Urinary bladder (tissue), 4 donors: ENCODE measurements at places on chromosomes 1 and 21. TPM values are rescaled to one million over a fixed set of nuclear protein-coding genes. Genes with fewer than 3 reads are reported as not detected.

Gene LRRC38
- 0.53 TPM for total RNA-seq

Gene CHI3L2
- 0.26 TPM for total RNA-seq

Gene LCE1A
- not detected for total RNA-seq

Gene PPM1J
- 0.37 TPM for total RNA-seq

Gene CHD1L
- total RNA-seq: 29.8 TPM

Gene FCRL4
- not detected for total RNA-seq

Gene ACOT11
- 18.8 TPM for total RNA-seq

Gene TPTE
- not detected for total RNA-seq

Gene GLMN
- total RNA-seq: 31.0 TPM

Gene SCCPDH
- 80.2 TPM for total RNA-seq

Gene RRP1B
- 17.2 TPM for total RNA-seq

Gene PTPN22
- 2.3 TPM for total RNA-seq

Gene CR1
- 6.7 TPM for total RNA-seq

Gene GNAT2
- not detected for total RNA-seq

Gene JMJD4
- 18.5 TPM for total RNA-seq

Gene CYP4A11
- total RNA-seq: not detected

Gene CELA3B
- total RNA-seq: not detected

Gene NUAK2
- total RNA-seq: 0.90 TPM

GRCh38 chr1:206000641-206001339 is 2.4 kb downstream of the RAB7B start:
- DNase-seq: no peak

GRCh38 chr21:31409831-31410487 is 65.9 kb upstream of the TIAM1 start:
- DNase-seq: no peak

- DNase-seq: no peak
Observed at GRCh38 chr1:66357478-66358197, 176.3 kb upstream of the SGIP1 start.

- DNase-seq: no peak
Observed at GRCh38 chr21:27513825-27514224, 546.9 kb upstream of the ADAMTS5 start.

DNA sequence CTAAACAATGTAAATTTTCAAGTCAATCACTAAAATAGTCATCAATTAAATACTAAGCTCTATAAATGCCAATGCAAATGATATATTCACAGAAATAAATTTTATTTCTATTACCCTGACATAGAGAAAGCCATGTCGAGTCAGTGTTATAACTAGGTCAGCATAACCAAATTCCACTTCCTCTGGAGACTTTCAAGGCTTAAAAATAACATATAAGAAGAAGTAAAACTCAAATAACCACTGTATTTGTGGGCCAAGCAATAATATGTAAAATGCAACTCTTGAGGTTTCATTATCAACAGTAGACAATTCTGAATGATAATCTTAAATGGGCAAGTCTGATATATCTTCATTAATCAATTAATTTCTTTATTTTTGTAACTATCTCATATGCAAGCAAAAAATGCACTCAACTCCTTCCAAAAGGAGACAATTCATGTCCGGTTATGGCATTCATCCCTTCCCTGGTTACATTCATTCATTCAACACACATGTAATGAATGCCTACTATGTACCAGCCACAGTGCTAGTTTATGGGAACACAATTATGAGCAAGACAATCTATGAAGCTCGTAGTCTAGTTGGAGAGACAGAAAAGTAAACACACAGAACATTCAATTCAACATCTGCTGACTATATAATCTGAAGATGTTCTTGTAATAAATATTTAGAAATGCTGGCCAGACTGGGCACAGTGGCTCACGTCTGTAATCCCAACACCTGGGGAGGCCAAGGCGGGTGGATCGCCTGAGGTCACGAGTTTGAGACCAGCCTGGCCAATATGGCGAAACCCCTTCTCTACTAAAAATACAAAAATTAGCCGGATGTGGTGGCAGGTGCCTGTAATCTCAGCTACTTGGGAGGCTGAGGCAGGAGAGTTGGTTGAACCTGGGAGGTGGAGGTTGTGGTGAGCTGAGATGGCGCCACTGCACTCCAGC is 37.1 kb upstream of the CAP1 start:
- DNase-seq: no peak

GRCh38 chr1:207463021-207463420 is 8.9 kb downstream of the CR2 start:
- DNase-seq: no peak

GRCh38 chr1:5264476-5264875 is 610.1 kb downstream of the AJAP1 start:
- DNase-seq: no peak

GRCh38 chr1:160083968-160084770 is 2.8 kb downstream of the KCNJ9 start:
- no peak for DNase-seq

GRCh38 chr1:74470936-74471335 is 41.5 kb downstream of the LRRC53 start:
- DNase-seq: no peak

DNA sequence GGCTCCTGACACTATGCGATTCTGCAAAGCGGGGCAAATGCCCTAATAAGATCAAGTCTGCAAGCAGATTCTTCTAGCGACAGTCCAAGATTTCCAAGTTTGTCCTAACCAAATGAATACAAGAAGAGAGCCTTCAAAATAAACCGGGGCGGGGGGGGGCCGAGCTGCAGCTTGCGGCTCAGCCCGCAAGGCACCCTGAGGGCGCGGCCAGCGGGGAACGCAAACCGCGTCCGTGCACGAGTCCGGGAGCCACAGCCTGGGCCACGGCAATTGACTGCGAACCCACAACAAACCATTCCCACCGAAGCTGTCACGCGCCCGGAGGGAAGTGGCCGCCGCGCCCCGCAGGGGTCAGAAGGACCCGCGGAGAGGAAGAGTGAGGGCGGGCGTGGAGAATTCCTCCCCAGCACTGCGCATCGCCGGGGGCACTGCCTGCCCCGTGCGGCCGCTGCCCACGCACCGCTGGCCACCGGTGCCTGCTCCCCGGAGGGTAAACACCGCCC is 687 bp downstream of the TGFBR3 start:
- no peak for DNase-seq

DNA sequence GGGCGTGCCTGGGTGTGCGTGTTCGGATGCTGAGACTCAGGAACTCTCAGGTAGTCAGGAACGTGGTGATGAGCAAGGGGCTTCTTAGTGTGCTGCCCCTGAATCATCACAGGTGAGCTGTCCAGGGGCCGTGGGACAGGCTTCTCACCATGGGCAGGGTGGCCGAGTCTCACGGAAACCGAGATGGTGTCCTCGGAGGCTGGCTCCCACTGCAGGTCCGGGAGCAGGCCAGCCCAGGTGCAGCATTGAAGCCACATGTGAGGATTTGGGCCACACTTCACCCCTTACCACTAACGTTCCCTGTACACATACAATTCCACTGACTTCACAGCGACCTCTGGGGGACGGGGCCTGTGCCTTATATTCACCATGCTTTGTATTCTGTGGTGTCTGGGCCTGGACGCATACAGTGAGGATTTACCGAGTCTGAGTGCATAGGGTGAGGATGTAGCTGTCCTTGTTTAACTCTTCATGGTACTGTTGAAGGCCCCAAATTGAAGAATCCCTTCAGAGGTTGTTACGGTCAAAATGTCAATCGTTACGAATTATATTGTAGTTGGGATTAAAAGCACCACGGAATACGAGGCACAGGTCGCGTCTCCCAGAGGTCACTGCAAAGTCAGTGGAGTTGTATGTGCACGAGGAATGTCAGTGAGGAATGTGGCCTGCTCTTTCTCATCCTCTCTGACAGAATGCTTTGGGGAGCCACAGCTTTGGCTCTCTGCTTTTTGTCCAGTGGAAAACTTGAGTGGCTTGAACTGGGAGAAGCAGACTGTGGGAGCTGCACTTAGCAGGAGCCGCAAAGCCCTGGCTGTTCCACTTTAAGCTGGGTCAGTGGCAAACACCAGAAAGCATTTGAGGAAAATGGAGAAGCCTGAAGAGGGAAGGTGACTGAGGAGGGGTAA is 95.3 kb downstream of the MTR start:
- DNase-seq: no peak

GRCh38 chr1:226871636-226872327 is 1.4 kb downstream of the PSEN2 start:
- no peak for DNase-seq

DNA sequence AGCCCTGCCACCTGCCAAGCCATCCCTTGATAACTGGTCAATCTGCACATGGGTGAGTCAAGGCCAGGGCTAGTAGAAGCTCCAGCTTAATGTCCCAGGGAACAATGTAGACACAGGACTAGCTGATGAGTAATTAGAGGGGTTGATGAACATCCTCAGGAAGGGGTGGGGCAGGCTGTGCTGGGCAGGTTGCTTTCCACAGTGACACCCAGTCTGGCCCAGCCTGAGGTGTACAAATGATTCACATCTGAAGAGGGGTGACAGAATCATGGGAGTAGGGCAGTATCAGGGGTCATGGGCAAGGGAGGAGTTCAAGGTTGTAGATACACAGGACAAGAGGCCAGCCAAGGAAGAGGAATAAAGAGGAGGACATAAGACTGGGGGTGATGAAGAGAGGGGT is 4.3 kb downstream of the LPAR3 start:
- DNase-seq: no peak

- no peak for DNase-seq
Observed at GRCh38 chr1:34188418-34188817, 11.7 kb downstream of the C1orf94 start.

- DNase-seq: no peak
Observed at GRCh38 chr21:36541721-36542139, 61.8 kb upstream of the CLDN14 start.

- no peak for DNase-seq
Observed at GRCh38 chr1:193355626-193356025, 169.2 kb upstream of the B3GALT2 start.

- no peak for DNase-seq
Observed at GRCh38 chr21:42855937-42856335, 23.4 kb downstream of the WDR4 start.

- DNase-seq: no peak
Observed at GRCh38 chr1:211736351-211736915, 61.0 kb upstream of the NEK2 start.

DNA sequence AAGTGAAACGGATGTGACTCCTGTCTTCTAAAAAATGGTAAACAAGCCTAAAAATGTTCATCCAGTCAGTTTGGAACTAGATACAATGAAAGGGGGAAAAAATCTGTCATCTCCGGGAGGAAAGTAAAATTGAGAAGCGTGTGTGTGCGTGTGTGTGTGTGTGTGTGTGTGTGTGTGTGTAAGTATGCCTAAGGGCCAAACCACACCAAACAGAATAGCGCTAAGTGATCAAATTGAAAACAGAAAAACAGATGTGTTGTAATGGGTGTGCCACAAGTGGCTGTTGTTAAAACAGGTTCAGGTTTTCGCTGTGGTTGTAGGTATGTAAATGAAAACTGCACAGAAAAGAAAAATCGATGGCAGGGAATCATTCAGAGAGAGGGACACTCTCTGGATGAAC is 106.7 kb downstream of the RNF220 start:
- DNase-seq: no peak

DNA sequence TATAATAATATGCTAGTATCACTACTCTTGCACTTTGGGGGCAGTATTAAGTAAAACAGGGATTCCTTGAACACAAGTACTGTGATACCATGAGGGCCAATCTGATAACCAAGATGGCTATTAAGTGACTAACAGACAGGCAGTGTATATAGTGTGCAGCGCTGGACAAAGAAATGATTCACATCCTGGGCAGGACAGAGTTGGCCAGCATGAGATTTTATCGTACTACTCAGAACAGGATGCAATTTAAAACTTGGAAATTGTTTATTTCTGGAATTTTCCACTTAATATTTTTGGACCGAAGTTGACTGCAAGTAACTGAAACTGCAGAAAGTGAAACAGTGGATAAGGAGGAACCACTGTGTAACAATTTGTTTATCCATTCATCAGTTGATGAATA is 74.6 kb downstream of the DNTTIP2 start:
- DNase-seq: no peak

DNA sequence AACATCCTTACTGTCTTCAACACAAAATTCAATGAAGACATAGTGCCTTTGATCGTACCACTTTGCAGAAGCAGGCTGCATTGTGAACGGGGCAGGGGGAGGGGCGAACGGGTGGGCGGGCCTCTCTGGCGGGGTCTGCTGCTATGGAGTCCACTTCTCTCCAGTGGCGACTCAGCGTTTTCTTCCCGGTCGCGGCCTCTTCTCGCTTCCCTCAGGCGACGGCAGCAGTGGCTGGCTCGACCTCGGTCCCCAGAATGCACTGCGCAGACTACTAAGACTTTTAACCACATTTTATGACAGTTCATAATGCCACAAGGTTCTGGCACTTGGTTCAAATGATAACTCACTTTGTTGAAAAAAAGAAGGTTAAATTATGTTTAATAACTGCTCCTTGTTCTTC is 21.2 kb downstream of the GBP2 start:
- no peak for DNase-seq

DNA sequence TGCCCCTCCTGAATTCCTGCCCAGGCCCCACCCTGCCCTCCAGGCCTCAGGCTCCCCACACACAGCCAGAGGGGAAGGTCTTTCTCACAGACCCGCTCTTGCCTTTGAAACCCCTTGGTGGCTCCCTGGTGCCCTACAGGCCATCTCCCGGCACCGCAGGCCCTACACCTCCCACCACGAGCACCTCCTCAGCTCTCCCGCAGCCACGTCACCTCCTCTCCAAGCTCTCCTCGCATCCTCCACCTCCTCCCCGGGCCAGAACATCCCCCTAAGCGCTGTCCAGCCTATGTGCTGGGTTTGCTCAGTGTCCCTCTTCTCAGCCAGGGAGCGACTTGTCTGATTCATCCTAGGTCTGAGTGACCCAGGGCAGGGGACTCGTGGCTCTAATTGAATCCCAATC is 66.4 kb downstream of the DMRTB1 start:
- DNase-seq: no peak

DNA sequence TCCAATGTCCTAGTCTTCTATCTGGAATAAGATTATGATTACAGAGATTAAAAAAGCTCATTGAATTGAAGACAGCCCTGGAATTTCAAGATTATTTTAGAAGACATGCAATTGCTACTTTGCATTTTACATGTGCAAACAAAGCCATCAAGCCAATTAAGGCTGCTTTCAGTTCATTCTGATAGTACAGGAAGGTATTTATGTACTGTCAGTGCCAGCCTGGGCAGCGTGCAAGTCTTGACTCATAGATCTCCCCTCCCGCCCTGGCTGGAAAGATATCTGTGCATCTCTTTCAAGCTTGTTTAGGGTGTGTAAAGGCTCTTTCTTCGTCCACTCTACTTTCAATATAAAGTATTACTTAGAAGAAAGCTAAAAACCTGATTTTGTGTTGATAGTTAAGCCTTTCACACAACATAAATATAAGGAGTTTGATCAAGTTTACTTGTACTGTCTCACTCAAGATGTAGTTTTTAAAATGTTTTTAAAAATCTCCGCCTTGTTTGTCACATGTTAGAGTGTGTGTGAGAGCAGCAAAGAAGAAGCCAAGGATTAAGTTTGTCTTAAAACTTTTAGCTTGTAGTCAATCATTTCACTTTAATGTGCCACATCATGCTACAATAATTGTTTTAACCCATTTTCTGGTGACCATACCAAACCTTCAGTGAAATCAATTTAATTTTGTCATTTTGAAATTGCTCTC is 13.6 kb upstream of the LYPLAL1 start:
- DNase-seq: no peak

GRCh38 chr1:106875622-106876021 is 180.9 kb upstream of the PRMT6 start:
- no peak for DNase-seq
